HEK293T (cell line): ENCODE measurements at places on chromosomes 2 and 18.

DNA sequence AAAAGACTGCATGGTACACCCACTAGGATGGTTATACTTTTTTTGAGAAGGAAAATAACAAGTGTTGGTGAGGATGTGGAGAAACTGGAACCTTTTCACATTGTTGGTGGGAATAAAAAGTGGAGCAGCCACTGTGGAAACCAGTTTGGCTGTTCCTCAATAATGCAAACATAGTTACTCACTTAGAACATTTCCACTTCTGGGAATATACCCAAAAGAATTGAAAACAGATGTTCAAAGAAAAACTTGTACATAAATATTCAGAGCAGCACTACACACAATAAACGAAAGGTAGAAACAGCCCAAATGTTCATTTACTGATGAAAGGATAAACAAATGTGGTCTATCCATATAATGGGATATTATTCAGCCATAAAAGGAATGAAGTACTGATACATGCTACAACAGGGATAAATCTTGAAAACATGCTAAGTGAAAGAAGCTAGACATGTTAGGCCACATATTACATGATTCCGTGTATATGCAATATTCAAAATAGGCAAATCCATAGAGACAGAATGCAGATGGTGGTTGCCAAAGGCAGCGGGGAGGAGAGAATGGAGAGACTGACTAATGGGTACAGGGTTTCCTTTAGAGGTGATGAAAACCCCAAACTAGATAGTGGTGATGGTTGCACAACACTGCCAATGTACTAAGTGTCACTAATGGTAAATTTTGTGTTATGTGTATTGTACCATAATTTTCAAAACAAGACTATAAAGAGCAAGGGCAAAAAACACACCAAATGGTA, 20.9 kb upstream of the LMAN1 start:
- no peak for DNase-seq

DNA sequence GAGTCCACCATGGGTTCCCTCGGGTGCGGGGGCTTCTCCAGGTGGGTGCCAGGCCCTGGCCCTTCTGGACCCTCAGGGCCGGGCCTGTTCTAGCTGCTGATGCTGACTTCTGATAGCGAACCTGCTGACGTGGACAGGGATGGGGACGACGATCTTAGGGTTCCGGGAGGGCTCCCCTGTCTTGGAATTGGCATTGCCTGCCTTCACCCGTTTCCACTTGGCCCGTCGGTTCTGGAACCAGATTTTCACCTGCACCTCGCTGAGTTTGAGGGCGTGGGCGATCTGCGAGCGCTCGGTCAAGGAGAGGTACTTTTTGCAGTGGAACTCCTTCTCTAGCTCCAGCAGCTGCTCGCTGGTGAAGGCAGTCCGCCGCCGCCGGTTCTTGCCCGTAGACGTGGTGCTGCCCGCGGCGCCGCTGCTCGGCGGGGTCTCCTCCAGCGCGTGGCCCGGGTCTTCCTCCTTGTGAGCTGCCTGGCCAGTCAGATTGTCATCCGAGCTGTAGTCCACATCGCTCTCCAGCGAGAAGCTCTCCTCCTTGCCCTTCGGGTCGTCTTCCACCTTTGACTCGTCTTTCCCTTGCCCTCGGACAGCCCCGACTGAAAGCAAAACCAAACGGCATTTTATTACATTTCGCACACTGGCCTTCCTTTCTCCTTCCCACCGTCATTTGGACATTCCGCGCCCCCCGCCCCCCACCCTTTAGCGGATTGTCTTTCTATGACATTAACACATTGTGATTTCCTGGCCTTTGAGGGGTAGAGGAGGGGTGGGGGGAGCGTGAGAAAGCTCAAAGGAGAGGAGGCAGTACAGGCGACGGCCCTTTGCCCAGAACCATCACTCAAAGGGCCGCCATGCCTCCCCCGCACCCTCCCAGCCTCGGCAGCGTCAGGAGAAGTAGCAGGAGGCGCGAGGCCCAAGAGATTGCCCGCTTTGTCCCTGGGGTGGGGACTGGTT, 2.1 kb downstream of the GBX2 start:
- no peak for DNase-seq

GRCh38 chr2:138182250-138182936, 218.1 kb downstream of the HNMT start:
- DNase-seq = no peak

DNA sequence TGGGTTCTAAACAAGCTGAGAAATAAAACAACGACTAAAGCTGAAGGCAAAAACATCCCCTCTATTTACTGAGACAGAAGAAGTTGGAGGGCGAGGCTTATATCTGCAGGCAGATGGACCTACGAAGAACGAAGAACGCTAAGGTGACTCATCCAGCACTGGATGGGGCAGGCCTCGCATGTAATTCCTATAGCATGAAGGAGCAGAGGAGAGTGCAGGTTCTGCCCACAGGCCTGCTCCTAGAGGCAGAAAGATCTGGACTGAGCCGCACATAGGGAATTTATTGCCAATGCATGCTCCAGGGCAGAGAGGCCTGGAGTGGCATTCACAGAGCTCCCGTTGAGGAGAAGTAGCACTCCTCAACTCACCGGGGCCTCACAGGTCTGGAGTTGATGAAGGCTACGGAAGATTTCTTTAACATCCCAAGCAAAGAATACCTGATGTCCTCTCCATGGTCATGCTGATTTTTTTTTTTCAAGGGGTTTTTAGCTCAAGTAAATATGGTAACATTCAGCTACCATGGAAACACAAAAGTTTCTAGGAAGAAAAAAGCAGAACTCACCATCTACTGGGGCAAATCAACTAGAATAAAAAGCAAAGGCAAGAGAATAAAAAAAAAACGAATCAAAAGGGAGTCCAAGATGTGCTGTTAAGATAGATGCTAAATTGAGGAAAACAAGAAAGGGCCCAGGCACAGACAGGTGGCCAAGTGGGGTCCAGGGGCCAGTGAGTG, 10.4 kb upstream of the METTL21A start:
- DNase-seq = no peak

DNA sequence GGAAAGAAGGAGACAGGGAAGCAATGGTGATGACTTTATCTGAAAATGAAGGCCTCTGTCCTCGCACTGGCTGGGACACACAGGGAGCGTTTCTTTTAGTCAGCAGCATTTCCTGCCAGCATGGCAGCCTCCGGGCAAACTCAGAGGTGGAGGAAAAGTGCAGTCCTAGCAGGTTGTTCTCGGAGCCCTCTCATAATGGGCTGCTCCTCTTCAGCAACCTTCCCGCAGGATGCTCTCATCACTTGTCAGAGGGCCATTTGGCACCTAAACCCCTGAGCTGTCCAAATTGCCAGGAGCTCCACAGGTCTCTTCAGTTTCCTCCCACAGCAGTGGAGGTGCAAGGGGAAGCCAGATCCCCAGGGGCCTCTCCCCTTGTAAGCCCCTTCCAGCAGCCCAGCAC, 6.2 kb downstream of the STK39 start:
- DNase-seq = no peak

- no peak for DNase-seq
Measured at GRCh38 chr2:46000660-46001059, 296.5 kb upstream of the EPAS1 start.

DNA sequence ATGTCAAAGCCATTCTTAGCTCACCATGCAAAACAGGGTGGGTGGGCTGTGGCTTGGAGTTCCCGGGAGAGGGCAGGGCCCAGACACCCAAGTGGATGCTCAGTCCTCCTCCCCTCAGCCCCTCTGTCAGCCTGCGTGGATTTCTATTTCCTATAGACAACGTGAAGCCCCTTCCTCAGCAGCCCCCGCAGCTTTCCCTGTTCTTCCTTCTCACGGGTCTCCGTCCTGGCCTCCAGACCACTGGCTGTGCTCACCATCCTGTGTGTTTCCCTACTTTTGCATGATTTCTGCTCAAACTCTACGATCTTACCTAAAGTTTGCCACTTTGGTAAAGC, 155.0 kb upstream of the PXDN start:
- no peak for DNase-seq

DNA sequence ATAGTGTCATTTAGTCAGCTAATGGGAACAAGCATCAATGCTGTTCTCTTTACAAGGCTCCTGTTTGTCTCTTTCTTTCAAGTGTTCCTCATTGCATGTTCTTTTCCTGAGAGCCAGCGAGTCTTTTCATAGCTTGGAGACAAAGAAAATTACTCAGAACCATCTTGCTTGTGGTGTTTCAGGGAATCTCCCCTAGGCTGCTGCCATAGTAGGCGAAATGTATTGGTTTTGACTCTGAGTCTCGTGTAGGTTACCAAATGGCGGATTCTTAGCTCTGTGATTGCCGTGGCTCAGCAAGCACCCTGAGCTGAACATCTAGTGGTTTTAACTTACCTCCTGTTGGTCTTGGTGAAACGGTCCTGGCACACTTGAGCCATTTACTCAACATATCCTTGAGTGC, 68.7 kb downstream of the RHBDD1 start:
- DNase-seq = no peak

DNA sequence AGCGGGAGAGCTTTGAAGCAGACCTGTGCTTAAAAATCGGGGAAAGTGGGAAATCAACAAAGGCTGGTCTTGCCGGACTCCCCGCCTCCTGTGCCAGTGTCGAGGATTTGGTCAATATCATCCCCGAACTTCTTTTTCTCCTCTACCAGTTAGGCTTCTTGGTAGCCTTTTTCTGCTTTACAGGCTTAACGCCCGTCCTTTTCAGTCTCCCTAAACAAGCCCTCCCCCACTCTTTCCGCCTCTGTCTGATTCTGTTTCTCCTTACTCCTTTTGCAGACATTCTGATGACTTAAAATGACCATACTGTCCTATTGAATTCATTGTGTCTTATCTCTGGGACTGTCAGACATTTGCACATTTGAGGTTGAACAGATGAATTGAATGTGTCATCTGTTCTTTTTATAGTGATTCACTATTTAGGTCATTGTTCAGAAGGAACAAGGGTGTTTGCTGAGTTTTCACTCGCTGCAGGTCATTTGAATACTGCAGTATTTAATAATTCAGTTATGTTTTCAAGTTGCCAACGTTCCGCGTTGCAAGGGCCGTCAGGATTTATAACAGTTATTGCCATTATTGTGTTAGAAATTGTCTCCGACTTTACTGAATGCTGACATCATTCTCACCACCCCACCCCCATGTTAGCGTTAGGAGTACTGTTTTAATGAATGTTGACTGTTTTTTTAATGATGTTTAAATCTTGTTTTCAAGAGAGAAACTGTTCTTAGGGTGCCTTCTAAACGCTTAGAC, 1.1 kb downstream of the ITGAV start:
- no peak for DNase-seq

DNA sequence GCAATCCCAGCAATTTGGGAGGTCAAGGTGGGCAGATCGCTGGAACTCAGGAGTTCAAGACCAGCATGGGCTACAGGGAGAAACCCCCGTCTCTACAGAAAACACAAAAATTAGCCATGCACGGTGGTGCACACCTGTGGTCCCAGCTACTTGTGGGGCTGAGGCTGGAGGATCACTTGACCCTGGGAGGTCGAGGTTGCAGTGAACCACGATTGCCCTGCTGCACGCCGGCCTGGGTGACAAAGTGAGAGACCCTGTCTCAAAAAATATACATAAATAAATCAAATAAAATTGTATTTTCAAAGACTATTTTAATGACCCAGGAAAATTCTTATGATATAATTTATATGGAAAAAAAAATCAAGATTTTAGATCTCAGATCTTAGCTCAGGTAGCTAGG, 191.5 kb downstream of the ZFP36L2 start:
- no peak for DNase-seq
